Smooth muscle cell of the brain vasculature (primary cell): ENCODE measurements at places on chromosomes 16 and 17.

DNA sequence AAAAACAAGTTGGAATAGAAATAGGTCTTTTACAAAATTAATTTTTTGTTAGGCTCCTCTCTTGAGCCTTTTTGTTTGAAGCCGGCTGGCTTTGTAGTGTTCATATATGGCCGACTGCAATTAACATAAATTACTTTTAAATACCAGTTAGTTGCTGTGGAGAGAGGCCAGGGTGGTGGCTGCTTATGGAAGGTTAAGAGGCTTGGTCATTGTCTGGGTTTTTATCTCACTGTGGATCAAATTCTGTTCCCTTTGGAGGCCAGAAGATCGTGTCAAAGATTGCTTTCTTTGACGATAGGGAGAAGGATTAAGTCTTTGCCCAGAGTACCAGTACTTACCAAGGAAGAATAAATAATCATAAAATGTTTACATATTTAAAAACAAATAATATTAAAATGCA lies 39.9 kb downstream of the MSI2 start:
- DNase-seq, result no peak

DNA sequence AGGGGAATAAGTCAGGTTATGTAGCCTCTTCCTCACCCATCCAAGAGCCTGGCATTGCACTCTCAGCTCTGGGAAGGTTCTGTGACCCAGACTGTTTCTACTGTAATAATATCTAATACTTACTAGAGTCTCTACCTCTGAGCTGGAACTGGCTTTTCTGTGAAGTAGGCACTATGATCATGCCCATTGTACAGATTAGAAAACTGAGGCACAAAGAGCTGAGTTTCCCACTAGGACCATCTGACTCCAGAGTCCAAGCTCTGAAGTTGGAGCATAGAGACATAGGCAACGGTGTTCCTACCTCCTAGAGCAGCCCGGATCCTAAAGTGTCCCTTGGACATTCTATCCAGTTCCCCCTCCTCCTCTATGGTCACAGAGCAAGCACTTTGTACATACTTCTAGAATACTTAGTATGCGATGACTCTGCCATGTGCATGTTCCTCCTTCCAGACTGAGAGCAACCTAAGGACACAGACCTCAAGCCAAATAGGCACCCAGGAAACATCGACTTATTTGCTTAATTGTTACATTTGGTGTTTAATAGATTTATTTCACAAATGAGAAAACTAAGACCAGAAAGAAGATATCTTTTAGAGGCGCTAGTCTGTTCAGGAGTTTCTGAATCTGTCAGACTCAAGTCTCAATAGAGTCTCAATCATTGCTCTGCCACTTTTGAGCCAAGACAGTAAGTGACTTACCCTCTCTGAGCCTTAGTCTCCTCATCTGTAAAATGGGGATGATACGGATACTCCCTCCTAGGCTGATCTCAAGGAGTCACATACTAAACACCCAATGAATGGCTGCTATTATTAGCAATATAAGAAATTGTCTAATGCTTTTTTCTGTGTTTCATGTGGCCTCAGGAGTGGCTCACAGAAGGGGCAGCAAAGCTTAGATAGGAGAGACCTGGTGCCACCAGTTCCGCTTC lies 3.6 kb downstream of the CLEC19A start:
- DNase-seq, result no peak

- DNase-seq, result peak; percentile 17
Measured at GRCh38 chr16:47258874-47259461, 115.2 kb upstream of the NETO2 start.

DNA sequence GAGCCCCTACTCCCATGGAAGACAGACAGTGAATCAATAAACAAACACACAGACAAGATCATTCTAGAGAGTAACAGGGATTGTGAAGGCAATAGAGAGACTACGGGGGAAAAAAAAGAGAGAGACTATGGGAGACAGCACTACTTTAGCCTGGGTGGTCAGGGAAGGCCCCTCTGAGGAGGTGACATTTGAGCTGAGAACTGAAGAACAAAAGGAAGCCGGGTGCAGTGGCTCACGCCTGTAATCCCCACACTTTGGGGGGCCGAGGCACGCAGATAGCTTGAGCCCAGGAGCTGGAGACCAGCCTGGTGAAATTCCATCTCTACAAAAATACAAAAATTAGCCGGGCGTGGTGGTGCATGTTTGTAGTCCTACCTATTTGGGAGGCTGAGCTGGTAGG lies 29.2 kb downstream of the SALL1 start:
- no peak for DNase-seq

DNA sequence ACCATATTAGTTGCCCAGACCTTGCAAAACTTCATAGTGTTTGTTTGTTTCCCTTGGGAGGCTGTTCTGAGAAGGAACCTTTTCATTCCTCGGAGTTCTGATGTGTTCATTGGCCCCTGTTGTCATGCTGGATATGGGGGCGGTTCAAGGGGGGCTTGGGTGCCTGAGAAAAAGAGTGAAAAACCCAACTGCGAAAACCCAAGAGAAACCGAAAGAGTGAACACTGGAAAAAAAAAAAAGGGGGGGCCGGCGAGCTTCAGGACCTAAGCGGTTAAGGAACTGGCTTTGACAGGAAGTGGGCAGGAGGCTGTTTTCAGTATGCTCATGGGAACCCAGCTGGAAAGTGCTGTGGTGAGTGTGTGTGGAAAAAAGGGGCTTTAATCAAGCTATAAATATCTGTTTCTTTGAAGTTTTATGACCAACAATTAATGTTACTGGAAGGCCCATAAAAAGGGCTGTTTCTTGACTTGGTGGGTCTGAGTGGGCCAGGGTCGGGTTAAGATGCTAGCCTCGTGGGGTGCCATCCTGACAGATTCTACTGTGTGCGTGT lies 510.7 kb downstream of the MAF start:
- no peak for DNase-seq

GRCh38 chr17:51954232-51954765 lies 204.2 kb downstream of the CA10 start:
- no peak for DNase-seq

DNA sequence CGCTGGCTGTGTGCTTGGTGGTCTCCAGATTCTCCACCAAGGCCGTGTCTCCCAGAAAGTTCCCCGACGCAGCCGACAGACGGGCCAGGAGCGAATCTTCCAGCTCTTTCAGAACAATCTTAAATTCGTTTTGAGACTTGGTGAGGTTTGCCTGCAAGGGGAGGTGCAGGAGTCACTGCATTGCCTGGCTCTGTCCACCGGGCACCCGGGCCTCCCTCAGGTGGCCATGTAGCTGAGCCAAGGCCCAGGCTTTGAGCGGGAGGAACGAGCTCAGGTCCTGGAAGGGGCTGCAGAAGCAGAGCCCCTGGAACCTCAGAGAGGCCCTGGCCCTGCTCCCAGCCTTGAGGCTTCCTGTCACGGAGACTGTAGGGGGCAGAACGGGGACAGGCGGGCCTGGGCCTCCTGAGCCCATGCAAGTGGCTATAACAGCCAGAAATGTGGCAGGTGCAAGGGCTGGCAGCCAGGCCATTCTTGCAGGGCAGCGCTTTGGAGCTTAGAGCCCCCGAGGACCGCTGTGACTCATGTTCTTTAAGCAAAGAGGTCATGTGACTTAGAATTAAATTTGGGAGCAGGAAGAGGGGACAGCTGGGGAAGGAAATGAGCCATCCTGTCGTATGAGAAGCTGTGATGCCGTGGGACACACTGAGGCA lies 72.4 kb downstream of the PGS1 start:
- no peak for DNase-seq

DNA sequence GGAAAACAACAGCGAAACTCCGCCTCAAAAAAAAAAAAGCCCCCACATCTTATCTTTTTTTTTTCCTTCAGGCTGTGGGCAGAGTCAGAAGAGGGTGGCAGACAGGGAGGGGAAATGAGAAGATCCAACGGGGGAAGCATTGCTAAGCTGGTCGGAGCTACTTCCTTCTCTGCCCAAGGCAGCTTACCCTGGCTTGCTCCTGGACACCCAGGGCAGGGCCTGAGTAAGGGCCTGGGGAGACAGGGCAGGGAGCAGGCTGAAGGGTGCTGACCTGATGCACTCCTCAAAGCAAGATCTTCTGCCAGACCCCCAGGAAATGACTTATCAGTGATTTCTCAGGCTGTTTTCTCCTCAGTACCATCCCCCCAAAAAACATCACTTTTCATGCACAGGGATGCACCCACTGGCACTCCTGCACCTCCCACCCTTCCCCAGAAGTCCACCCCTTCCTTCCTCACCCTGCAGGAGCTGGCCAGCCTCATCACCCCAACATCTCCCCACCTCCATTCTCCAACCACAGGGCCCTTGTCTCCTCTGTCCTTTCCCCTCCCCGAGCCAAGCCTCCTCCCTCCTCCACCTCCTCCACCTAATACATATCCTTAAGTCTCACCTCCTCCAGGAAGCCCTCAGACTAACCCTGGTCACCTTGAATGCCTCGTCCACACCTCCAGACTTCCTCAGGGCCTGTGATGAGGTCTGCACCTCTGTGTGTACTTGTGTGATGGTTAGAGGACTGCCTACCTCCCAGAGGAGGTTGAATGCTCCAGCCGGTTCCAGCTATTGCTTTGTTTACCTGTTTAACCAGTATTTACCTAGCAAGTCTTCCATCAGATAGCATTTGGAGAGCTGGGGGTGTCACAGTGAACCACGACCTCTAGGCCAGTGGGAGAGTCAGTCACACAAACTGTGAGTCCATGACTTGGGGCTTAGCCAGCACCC lies 1.2 kb upstream of the HBA1 start:
- no peak for DNase-seq
